Urothelium cell line (cell line): ENCODE measurements at places on chromosomes 4 and X.
A peak's percentile ranks its signal among the peaks of the same experiment; 100 is the strongest.

DNA sequence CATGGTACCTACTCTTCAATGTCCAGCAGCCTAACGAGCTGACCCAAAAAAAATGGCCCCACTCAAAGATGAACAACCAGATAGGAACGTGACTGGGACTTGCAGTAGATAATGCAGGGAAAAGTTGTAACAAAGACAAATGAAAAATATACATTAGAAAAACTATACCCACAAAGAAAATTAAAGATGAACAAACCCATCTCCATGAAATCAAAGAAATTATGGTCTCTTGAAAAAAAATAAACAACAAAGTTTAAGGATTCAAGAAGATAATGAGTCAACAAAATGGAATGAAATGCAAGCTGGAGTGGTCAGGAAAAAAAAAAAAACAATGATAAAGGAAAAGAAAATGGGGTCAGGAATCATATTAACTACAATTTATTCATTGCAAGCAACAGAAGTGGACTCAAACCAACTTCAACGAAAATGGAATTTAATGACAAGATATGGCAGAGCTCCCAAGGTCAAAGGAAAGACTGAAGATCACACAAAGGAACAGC lies 309.8 kb upstream of the GALNT7 start:
- DNase-seq: no peak

DNA sequence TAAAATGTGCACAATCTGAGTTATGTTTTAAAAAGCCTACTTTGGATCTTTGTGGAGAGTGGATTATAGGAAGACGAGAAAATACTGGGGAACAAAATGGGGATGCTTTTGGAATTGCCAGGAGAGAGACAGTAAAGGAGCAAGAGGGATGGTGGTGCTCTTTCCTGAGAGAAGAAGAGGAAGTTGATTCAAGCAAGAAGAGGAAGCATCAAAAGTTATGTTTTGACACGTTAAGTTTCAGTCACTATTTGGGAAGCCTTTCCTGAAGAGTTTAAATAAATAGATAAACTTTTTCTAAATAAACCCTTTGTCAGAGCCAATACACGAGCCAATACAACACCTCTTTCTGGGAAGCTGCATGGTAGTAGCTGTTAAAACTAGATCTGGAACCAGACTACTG lies 394.1 kb downstream of the GALNTL6 start:
- DNase-seq: no peak

DNA sequence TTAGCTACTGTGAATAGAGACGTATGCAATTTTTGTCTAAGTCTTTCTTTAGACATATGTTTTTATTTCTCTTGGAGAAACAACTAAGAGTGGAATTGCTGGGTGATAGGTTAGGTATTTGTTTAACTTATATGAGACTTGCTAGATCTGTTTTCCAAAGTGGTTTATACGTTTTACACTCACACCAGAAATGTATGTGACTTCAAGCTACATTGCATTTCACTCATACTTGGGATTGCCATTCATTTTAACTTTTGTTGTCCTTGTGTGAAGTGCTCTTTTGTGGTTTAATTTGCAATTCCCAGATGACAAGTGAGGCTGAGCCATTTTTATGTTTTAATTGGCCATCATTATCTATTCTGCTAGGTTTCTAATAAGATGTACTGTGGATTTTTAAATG lies 817.2 kb downstream of the GLUD2 start:
- no peak for DNase-seq

GRCh38 chr4:25949173-25949748 lies 35.2 kb downstream of the SMIM20 start:
- DNase-seq: no peak

DNA sequence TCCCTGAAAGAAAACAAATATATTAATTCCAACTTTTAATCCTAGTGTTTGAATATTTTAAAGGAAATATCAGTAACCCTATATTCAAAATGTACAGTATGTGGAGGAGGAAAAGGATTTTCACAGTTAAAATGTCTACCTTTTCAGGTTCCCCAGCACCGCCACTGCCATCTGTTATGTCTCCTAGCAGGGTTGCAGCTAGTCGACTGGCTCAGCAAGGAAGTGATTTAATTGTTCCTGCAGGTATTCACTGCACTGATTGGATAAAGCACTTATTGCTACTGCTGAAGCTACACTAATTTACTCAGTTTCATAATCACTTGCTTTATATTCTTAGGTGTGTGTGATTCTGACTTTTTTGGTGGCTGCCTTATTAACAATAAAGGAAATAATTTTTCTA lies 65.5 kb upstream of the FHDC1 start:
- DNase-seq: no peak

DNA sequence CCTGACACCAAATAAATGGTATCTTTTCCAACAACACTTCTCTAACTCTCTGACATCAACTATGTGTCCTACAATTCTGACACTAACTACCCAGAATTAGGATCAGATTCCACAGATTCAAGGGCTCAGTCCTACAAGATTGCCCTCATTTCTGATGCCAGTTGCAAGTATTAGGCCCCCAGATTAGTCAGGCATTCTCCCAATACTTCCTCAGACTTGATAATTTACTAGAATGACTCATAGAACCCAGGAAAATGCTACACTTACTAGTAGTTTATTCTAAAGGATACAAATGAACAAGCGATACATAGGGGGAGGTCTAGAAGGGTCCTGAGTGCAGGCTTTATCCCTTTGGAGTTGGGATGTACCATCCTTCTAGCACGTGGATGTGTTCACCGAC lies 8.5 kb downstream of the TIGD2 start:
- DNase-seq: no peak

GRCh38 chr4:128661479-128661878 lies 148.0 kb upstream of the JADE1 start:
- DNase-seq: no peak

GRCh38 chr4:138487670-138488069 lies 245.5 kb upstream of the SLC7A11 start:
- no peak for DNase-seq

DNA sequence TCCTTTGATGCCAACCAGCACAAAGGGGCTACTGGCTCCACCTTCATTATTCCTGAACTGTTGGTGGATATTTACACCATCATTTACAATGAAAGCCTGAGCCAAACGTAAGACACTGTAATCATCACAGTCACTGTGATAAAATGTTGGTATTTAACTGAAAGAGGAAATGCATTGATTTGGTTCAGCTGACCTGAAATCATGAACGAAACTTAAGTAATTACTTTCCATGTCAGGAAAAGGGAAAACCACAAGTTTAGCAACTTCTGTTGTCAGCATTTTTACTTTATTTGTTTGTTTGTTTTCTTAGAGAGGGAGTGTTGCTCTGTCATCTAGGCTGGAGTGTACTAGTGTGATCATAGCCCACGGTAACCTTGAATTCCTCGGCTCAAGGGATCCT lies 247.8 kb upstream of the FAM47A start:
- no peak for DNase-seq

DNA sequence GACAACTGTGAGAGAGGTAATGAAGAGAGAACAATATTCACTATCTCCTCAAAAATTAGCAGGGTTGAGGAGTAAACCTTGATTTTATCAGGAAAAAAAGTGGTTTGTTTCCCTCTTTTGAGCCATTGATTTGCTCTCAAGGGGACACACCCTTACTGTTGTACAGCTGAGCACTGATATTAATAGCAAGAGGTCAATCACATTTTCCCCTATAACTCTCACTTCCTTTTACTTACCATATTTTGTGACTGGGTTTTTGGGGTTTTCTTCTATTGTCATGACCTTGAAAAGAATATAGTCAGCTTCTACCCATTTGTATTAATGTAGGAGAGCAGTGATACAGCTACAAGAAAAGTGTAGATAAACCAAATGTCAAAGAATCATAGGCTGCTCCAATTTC lies 70.2 kb upstream of the LONRF3 start:
- no peak for DNase-seq

DNA sequence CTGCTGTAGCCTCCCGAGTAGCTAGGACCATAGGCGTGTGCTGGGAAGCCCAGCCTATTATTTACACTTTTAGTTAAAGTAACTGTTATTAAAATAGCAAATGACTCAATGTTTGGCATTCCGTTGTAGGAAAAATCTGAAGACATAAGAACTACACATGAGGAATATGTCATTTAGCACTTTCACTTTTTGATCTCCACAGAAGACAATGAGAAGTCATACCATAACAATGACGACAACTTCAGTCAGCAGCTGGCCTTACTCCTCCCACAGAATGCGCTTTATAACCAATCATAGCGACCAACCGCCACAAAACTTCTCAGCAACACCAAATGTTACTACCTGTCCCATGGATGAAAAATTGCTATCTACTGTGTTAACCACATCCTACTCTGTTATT lies 6.7 kb downstream of the GPR34 start:
- peak; percentile 3 for DNase-seq

- DNase-seq: no peak
Measured at GRCh38 chrX:29902004-29902403, 313.4 kb upstream of the MAGEB2 start.

DNA sequence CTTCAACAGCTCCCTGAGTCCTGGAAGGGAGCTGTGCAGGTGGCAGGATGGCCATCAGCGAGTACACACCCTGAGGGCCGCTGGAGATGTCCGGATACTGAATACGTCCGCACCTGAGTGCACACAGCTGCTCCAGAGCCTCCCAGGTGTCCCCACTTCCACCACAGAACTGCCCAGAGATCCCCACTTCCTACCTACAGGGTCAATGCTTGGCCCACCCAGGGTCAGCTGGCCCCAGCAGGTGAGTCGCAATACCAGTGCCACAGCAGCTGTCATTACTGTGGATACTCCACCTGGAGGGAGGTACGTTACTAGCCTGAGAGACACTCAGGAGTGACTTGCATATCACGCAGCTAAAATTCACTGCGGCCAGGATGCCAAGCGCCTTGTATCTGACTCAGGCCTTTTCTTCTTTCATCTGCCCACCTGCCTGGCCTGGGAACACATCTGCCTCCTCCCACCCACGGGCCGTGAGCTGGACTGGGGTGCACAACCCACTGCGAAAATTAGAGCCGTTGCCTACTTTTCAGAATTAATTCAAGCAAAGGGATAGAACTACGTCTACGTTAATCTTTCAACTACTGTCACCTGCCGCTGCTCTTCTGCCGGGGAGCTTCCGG lies 9.4 kb downstream of the C4orf50 start:
- DNase-seq: no peak

DNA sequence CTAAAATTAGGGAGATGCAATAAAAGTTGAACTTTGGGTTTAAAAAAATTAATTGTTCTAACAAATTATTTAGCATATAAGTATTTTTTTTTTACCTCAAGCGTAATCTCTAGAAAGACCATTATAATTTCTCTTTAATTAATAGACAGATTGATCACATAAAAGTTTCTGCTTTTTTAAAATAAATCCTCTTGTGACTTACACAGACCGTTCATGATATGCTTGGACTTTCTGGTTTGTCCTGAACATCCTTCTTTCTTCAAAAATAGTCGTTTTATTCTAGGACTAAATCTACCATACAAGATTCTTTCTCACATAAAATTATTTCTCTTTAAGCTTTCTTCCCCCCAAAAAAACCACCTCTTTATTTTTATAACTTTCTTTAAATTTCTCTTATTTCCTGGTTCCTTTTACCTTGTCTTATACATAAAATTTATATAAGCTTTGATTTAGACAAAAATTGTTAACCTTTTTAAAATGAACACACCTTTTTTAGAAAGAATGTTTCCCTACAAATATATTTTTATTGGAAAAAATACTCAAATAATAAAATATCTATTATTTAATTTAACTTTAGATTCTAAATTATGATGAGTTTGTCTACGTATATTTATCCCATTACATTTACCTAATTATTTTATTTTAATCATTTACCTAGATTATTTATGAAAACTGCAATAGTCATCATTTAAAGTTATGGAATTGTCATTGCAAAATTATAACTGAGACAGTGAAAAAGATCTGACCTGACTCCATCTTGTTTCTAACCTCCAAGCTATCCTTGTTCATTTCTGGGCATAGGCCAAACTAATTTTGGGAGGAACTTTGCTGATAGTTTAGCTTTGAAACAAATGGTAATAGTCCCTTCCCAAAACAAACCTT lies 37.6 kb downstream of the PGRMC2 start:
- DNase-seq: no peak

DNA sequence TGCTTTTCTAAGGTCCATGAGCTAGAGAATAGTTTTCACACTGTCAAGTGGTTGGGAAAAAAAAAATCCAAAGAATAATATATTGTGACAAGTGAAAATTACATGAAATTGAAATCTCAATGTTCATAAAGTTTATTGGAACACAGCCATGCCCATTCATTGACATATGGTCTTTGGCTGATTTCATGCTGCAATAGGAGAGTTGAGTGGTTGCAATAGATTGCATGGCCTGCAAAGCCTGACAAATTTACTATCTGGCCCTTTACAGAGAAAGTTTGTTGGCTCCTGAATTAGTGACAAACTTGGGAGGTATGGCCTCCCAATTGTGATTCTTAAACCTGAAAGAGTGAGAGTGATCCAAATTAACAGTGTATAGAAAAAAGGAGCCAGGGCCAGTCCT lies 115.5 kb upstream of the FAM9C start:
- no peak for DNase-seq

- no peak for DNase-seq
Measured at GRCh38 chr4:6466756-6467381, 5.5 kb downstream of the PPP2R2C start.

DNA sequence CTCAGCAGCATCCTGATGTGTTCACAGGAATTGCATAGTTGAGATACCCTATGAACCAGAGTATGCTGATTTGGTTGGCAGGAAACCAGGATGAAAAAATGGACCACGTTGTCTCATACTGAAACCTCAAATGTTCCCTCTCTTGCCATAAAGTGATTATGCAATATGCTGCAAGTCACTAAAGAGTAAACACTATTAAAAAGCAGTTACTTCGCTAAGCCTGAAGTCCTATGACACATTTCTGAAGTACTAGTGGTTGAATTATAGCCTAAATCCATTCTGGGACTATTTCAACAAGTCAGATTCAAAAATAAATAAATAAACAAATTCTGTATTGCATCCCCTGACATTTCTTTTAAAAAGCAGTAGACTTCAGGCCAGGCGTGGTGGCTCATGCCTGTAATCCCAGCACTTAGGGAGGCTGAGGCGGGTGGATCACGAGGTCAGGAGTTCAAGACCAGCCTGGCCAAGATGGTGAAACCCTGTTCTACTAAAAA lies 106.0 kb upstream of the NAP1L5 start:
- peak; percentile 11 for DNase-seq

DNA sequence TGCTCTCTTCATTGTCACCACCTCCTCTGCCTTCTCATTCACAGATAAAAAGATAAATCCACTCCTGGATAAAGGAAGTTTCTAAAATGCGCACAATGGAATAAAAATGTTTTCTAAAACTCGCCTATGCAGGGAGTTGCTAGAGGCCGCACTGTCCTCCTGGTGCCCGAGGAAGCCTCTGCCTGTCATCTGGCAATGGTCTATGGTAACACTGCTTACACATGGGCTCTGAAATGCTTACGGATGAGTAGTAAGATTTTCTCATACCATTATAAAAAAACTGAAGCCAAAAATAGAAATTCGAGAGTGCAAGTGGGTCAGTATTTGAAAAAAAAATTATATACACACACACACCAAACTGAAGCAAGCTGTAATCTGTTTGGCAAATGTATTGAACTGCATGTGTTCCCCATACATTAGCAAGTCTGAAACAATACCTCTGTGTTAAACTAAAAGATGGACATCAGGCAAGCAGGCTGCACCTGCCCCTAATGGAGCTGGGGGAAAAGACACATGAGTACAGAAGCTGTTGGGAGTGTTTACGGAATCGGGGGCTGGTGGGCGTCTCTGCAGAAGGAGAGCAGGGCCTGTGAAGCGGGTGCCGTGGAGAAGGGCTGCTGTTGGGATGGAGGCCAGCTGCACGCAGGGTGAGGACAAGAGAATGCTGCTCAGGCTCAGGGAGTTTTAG lies 103.3 kb upstream of the FAT1 start:
- no peak for DNase-seq

- no peak for DNase-seq
Measured at GRCh38 chr4:127313767-127314166, 319.0 kb upstream of the INTU start.
